ENCODE measurements at places on chromosomes 11 and 22.
A peak's percentile ranks its signal among the peaks of the same experiment; 100 is the strongest.

DNA sequence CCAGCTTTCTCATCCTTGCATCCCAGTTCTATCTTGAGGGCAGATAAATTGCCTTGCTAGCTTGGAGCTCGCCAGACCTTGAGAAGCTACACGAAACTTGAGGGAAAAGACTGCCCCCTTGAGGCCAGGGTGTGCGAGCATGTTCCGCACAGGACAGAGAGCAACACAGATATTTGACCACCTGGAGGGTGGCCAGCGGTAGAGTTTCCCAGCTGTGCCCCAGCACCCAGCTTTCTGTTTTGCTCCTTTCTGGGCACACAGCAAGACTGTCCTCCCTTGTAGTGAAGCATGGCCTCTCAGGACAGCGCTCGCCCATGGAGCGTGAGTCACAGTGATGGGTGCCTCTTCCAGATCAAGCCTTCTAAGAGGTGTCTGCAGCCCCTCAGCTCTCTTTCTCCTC is 23.5 kb downstream of the SPATA19 start:
- DNase-seq: no peak

DNA sequence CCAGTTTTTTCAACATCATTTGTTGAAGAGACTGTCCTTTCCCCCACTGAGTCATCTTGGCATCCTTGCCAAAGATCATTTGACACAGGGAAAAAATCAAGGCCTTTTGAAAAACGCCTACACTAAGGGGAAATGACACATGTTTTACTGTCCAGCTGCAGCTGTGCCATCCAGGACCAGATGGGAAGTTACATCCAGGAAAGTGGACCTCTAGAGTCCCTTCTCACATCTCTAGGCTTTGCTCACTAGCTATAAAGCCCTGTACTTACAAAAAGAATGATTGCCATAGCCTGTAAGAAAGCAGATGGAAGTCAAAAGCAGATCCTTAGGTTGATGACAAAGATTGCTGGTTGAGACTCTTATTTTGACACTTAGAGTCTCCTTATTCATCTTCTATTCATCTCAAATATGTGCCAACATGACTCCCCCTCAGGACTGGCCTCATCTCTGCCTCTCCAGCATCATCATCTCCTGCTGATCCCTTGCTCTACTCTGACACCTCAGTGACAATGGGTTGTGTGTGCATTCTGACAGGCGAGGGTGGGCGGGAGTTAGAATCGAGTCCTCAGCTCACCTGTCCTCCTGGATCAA is 22.8 kb downstream of the OSBP2 start:
- DNase-seq: no peak

DNA sequence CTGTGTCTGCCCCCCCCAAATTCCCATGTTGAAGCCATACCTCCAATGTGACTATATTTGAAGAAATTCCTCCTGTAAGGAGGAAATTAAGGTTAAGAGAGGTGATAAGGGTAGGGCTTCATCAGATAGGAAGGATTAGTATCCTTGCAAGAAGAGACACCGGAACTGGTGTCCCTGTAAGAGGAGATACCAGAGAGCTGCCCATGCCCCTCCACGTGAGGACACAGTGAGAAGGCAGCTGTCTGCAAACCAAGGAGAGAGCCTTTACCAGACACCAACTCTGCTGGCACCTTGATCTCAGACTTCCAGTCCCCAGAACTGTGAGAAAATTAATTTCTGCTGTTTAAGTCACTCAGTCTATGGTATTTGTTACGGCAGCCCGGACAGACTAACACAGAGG is 109.3 kb downstream of the ARFGAP2 start:
- no peak for DNase-seq

DNA sequence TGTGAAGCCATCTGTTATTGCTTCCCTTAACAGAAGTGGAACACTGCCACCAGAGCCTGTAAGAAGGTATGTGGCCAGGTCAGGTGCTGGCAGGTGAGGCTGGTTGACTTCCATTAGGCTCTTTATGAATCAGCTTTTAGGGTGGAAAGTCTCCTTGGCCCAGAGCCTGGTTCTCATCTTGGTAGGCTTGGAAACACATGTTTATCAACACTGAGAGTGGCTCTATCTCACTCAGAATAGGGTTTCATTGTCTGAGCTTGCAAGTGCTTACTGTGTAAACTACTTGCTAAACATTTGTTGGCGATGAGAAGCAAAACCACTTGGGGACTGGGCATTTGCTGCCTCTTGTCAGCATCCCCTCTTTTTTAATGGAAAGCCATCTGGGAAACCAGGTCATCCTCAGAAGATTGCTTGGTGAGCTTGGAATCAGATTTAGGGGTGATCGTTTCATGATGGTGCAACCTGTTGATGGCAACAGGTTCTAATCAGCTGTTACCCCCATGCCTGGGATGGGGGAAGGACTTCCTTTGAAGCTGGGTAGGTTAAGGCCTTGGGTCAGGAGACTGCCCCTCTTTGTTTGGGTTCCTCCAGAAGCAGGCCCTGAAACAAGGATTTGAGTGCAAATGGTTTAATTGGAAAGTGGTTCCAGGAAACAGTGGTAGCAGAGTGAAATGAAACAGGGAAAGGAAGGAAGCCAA is 75.0 kb upstream of the AMPD3 start:
- DNase-seq: no peak

DNA sequence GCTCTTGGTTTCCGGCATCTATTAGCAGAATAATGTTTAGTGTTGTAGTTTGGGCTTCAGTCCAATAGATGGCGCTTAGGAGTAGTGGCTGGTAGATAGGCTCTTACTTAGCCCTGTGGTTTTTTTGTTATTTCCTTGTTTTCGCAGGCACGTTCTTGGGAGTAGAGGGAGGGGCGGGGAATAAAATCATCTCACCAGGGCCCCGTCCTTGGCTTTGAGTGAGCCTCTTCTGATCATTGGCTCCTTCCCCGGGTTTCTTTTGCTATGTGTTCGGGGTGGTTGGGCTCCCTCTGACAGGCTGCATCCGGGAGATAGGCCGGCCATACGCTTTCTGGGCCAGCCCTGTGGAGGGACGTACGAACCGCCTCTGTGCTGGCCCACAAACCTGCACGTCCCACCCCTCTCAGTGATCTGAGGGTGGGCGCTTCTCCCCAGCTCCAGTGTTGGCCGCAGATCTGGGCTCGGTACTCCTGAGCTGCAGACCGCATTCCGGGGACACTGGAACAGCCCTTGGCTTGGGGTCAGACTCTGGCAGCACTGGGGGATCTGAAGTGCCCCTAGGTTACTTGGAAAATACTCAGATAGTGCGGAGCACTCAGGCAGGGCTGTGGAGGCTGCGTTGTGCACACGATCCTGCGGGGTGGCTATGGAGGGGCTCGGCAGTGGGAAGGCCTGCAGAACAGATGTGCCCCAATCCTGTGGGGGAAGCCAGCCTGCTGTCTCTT is 217.0 kb downstream of the DYNC2H1 start:
- DNase-seq: no peak

DNA sequence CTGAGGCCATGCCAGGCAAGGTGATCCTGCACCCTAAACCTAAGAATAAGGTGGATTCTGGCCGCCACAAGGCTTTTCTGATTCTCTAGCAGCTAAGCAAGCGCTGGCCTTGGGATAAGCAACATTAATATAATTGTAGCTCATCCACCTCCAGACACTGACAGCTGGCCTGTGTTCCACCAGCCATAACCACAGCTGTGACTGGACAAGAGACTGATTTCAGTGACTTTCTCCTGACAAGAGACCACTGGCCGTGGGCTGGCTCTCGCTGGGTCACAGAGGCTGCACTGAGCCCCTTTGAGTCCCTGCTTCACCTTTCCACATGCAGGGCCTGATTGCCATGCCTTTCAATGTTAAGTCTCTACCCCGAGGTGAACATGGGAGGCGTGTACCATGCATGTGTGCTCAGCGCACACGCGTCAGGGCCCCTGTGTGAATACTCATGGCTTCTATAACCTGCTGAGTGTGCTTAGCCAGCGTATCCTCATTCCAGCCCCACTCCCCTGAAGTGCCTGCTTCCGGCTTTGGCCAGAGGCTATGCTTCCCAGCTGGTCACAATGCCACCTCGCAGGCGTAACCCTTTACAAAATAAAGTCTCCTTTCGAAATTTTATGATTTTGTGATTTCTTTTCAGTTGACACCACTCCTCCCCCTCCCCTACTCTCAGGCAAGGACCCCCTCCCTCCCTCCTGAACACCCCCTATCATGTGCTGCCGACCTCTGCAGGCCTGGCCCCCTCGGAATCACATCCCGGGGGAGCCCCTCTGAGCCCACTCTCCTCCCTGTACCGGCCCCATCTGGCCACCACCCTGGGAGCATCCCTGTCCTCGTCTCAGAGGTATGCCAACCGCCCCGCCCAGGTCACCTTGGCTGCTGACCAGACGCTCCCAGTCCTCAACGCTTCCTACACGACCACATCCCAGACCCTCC is 128.1 kb downstream of the CTTN start:
- no peak for DNase-seq

GRCh38 chr11:124837491-124837856 is 27.8 kb upstream of the ROBO3 start:
- no peak for DNase-seq

GRCh38 chr11:60912223-60912850 is 1.6 kb upstream of the TMEM109 start:
- no peak for DNase-seq

- no peak for DNase-seq
Measured at GRCh38 chr11:119416606-119417580, 6.1 kb downstream of the THY1 start.

- DNase-seq: no peak
Measured at GRCh38 chr11:64770120-64770519, 8.2 kb downstream of the SF1 start.

- no peak for DNase-seq
Measured at GRCh38 chr22:49955581-49956417, 4.8 kb upstream of the PIM3 start.

- no peak for DNase-seq
Measured at GRCh38 chr22:37569921-37570660, 9.8 kb downstream of the LGALS2 start.

DNA sequence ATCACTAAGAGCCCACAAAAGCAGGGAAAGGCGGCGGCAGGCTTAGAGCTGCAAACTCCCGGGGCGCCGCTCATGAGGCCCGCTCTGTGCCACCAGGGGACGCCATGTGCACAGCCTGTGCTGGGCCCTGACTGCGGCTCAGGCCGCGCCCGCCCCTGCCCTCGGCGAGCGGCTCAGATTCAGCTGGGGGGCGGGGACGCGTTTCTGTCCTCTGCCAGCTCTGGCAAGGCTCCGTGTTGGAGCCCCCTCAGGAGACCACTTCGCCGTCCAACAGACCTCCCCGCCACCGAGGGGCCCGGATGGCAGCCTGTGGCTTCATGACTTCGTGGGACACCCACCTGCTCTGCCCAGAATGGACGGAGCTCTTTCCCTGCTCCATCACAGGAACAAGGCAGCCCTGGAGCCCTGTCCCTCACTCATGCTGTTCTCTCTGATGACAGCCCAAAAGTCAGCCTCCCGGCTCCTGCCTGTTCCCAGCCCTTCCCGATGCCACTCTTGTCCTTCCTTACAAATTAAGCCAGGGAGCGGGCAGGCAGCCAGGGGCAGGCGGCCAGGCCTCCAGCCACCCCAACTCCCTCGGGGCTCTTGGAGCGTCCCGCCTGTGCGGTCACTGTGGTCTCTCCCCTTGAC is 69.1 kb downstream of the NAT10 start:
- peak; percentile 46 for DNase-seq

- DNase-seq: no peak
Measured at GRCh38 chr11:64501500-64502427, 89.3 kb upstream of the SLC22A12 start.

- no peak for DNase-seq
Measured at GRCh38 chr11:118016104-118016503, 29.9 kb downstream of the IL10RA start.

- DNase-seq: no peak
Measured at GRCh38 chr11:123653827-123654565, 428 bp downstream of the SCN3B start.

- no peak for DNase-seq
Measured at GRCh38 chr22:27892811-27893210, 26.2 kb downstream of the PITPNB start.

GRCh38 chr22:36822581-36822980 is 5.7 kb upstream of the PVALB start:
- no peak for DNase-seq

- no peak for DNase-seq
Measured at GRCh38 chr11:24760681-24761080, 263.8 kb downstream of the LUZP2 start.

GRCh38 chr11:118619444-118620197 is 12.2 kb downstream of the PHLDB1 start:
- no peak for DNase-seq

DNA sequence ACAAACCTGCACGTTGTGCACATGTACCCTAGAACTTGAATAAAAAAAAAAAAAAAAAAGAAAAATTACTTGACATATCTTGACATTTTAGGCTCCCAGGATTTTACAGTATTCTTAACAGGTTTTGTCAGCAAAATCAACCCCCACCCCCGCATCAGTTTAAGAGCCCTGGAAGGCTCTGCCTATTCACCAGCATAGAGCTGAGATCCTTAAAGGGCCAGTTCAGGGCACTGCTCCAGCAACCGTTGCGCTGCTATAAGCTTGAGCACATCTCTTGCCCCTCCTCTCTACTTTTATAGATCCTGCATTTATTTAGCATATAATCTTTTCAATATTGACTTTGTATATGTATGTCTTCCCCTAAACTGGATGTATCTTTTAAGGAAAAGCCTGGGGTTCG is 697 bp upstream of the PAFAH1B2 start:
- DNase-seq: no peak

- DNase-seq: no peak
Measured at GRCh38 chr11:124707829-124708228, 31.9 kb upstream of the NRGN start.

- DNase-seq: no peak
Measured at GRCh38 chr11:72179804-72180396, 12.0 kb upstream of the FOLR1 start.

GRCh38 chr11:73019996-73020395 is 122.1 kb downstream of the FCHSD2 start:
- DNase-seq: no peak

GRCh38 chr11:110000031-110000502 is 93.1 kb upstream of the ZC3H12C start:
- DNase-seq: no peak

DNA sequence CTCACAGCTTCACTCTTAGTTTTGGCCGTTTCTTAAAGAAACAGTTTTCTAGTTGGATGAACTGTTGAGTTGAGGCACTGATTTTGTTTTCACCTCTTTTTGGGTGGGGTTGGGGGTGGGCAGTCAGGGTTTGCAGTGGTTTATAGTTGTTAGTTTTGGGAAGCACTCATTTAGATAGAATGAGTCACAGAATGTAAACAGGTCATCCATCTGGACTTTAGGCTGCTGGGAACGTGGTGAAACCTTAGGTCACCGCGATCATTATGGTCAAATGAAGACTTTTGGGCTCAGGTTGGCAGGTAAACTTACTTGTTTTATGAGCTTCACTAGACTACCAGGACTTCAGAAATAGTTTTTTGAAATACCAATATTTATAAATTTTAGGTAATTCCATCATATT is 48.4 kb downstream of the CSTPP1 start:
- DNase-seq: no peak
